H9 (cell line): ENCODE measurements at places on chromosomes 3 and 15.

DNA sequence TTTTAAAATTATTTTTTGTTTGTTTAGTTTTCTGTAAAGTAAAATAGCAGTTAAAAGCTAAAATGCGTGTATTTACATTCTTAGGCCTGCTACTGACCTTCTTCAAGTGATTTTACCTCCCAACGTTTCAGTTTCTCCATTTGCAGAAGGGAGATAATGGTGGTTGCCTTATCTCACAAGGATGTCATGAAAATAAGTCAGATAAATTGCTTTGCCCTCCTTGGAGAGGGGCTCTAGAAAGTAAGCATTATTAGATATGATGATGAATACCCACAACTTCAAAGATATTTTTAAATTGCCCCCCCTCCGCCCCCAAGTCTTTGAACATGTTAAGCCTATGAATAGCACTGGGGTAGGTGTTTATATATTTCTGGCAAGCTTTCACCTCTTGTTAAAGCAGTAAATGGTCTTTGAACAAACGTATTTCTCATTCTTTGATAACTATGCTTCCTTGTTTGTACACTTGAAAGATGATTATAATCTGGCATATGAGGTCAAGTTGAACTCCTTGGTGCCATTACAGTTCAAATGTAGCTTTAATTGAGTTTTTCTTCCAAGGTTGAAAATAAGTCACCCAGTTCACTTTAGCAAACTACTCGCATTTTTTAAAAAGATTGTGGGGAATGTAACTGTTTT is 6.4 kb downstream of the TERC start:
- no peak for DNase-seq

- DNase-seq = peak; percentile 35
Measured at GRCh38 chr3:173371848-173372487, 25.6 kb upstream of the NLGN1 start.

DNA sequence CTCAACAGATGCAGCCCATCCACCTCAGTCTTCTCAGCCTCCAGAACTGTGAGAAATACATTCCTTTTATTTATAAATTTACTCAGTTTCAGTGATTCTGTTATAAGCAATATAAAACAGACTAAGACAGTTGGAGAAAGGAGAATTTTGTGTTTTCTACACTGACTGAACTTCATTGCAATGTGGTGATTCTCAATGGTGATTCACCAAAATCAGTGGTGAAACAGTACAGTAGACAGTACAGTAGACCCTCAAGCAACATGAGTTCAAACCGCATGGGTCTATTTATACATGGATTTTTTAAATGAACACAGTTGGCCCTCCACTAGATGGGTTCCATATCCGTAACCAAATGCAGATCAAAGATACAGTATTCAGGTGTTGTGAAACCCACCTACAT is 403.1 kb upstream of the TGFBR2 start:
- DNase-seq = no peak

- no peak for DNase-seq
Measured at GRCh38 chr3:194148383-194148782, 12.4 kb downstream of the HES1 start.

- no peak for DNase-seq
Measured at GRCh38 chr15:72939514-72940228, 112.6 kb upstream of the NEO1 start.

- DNase-seq = no peak
Measured at GRCh38 chr3:148187296-148187695, 510.4 kb upstream of the AGTR1 start.

GRCh38 chr15:79430901-79431635 is 1.1 kb upstream of the MINAR1 start:
- DNase-seq = no peak

GRCh38 chr3:4503050-4503449 is 9.9 kb downstream of the ITPR1 start:
- no peak for DNase-seq

- no peak for DNase-seq
Measured at GRCh38 chr15:58228718-58229117, 90.5 kb downstream of the AQP9 start.

DNA sequence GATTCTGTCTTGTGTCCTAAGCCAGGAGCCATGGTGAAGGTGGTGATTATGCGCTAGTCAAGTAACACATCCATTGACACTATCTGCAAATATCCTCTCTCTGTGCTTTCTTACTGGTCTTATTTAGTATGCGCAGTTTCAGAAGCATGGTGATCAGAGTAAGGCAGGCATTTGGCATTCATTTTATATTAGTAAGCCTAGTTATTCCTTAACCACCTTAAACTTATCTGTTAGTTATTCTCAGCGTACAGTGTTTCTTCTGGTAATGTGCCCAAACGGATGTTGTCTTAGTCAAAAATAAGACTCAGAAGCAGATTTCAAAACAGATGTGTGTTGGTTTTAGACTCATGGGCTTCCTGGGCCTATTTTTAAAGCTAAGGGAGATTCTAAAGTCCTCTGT is 329.2 kb downstream of the GRM7 start:
- DNase-seq = no peak

DNA sequence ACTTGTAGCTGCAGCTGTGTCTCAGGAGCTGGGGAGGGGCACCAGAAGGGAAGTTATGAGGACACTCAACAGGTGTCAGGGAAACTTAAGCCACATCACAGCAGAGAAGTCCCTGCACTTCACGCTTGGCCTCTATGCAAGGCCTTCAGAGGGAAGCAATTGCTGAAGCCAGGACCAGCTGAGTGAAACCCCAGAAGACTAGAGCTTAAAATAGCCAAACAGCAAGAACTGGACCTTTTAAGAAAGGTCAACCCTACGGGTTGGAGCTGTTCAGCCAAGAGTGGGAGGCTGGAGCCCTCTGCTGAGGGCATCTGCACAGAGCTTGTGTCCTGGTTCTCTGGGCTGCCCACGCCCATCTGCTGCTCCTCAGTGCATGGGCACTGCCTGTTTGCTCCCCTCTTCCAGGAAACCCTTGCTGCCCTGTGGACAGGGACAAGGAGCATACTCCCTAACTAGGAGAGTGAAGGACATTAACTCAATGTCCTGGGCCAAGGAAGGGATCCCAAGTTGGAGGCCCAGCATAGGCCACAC is 3.9 kb upstream of the GRAMD2A start:
- DNase-seq = no peak

GRCh38 chr3:177358977-177359592 is 161.8 kb upstream of the TBL1XR1 start:
- DNase-seq = peak; percentile 82

DNA sequence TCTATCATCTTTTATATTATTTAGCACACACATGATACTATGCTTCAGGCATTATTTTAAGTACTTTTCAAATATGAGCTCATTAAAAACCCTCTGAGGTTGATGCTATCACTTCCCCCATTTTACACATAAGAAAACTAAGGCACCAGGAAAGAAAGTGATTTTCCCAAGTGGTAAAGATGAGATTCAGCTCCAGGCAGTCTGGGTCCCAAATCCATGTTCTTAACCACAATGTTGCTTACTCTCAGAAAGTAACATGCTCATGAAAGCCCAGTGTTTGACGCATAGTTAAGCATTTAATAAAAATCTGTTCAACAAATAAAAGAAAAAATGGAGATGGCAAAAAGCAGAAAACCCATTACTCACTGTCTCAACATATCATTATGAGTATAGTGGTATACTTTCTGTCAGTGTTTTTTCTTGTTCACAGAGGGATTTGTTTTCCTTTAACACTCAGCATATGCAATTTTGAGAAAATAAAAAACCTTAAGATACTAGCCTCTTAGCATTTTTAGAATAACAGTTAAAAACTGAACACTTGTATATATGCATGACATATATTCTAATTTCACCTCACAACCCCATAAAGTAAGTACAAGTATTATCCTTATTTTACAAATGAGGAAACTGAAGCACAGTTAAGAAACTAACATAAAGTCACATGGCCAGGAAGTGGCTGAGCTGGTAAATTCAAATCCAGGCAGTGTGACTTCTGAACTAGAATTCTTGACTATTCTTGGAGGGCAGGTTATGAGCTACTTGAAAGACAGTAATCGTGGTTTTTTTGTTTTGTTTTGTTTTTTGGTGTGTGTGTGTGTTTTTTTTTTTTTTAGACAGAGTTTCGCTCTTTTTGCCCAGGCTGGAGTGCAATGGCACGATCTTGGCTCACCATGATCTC is 10.4 kb downstream of the PEAK1 start:
- no peak for DNase-seq

DNA sequence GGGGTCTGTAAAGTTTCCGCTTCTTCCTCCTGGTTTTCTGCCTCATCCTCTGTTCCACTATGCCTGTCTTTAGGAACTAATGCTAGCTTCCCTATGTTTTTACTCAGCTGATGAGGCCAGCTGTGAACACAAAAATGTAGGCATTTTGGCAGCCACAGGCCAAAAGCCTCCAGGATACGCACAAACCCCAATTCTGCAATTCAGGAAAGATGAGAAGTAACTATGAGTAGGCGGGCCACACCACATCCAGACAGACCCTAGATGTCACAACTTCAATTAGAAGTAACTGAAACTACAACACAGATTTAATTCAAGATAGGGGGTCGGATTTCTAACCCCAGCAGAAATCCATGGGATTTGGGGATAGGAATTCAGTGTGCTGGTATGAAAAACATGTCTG is 11.9 kb downstream of the CA12 start:
- no peak for DNase-seq

GRCh38 chr3:127448161-127448561 is 142.4 kb downstream of the TPRA1 start:
- DNase-seq = peak; percentile 18

DNA sequence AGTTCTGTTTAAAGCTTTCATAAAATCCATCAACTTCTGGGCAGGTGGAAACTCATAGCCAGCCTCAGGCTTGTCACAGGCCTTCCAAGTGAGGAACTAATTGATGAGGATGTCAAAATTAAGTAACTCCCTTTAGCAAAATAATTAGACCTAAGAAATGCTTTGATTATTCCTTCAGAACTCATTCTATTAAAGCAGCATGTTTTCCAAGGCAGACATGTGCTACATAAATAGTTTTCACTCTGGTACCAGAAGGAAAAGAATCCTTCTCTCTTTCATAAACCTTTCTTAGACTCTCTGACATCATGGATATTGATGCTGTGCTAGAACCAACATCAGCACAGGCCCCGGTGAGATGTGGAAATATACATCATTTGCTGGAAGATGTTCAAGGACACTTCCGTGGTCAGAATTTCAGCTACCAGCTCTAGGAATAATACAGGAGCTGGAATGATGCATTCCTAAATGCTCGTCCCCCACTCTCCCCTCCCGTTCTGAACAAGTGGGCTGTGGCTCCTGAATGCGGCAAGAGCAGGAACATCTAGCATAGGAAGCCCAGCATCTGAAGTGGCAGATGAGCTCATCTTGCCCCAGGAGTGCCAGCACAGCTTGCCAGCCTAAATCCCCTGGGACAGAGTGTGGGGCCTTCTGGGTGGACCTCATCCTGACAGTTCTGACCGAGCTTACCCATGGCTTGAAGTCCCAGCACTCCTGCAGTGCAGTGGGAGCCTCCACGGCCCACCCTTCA is 82.4 kb downstream of the WWTR1 start:
- no peak for DNase-seq

GRCh38 chr3:112463250-112463649 is 36.0 kb downstream of the BTLA start:
- DNase-seq = no peak

DNA sequence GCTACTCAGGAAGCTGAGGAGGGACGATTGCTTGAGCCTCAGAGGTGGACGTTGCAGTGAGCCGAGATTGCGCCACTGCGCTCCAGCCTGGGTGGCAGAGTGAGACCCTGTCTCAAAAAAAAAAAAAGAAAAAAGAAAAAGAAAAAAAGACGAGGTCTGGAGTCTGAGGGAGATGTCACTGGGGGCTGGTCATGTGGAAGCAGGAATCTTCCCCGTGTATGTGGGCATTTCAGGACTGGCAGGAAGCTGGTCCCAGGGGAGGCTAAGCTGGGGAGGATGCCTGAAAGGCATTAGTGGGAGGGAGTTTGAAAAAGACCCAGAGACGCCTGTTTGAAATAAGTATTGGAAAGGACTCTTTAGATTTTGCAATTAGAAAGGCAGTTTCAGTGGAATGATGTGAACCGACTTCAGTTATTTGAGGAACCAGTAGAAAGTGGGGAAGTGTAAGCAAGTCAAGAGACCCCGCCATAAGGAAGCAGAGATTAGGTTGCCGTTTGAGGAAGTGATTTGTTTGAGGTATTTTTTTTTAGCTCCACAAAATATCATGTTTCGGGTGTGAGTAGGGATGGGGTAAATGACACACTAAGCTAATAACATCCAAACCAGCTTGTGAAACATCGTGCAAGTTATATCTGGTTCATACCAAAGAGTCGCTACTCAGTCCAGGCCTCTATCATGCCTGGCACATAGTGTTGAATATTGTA is 55.5 kb downstream of the ST6GAL1 start:
- DNase-seq = no peak

DNA sequence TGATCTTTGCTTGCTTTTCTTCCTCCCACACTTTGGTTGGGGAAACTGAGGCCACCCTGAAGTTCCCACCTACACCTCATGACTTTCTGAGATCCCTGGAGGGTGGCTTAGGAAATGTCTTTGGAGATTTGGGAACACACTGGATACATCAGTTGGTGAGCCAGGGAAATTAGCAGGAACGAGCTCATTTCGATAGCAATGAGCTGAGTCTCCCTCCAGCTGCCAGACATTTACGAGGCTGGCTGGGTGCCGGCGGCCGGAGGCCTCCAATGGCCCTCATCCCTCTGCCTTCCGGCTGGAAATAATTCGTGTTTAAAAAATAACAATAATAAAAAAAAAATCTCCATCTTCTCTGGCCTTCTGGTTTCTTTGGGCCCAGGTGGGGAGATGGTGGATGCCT is 38.8 kb downstream of the SMAD6 start:
- no peak for DNase-seq
